M059J (cell line): ENCODE measurements at places on chromosomes 5 and 9.

DNA sequence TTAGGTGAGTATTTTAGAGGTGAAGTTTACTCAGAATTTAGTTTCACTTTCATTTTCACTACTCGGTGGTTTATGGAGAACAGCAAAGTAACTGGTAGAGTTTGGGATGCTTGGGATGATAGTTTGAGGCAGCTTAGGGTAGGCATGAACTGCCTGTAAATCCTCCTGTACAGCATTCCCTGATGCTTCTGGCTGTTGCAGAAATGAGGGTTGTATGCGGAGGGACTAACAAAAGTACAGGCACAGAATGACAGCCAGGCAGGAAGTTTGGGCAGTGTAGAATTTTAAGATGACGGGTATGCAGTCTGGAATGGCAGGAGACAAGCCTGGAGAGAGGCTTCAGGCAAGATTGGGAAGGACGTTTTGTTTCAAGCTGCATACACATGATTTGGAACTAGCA is 48.0 kb upstream of the FAM120AOS start:
- peak; percentile 22 for DNase-seq

DNA sequence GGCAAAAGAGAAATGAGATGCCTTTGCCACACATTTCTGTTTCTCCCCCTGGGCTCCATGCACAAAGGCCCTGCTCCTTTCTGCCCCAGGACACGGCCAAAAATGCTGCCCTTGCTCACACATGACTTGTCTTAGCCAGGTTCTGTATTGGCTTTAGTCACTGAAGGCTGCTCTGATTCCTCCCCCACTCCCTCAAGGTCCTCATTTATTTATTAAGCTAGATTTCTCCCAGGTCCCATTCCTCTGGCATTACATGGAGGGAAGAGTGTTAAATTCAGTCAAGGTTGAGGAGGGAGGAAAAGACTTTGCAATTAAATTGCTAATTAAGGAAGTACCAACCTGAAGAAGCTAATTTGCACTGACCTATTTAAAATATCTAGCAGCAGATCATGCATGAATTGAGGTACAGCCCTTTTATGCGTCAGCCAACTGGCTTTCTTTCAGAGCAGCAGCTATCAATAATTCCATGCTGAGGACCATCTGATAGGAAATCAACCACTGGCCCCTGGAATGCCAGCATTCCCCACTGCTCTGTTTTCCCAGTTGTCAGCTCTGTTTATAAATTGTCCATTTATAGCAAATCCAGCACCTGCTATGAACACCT is 81.2 kb upstream of the MAP3K1 start:
- DNase-seq: no peak

- DNase-seq: peak; percentile 3
These were observed 257.0 kb upstream of the PRR16 start for GRCh38 chr5:120207129-120207528.

DNA sequence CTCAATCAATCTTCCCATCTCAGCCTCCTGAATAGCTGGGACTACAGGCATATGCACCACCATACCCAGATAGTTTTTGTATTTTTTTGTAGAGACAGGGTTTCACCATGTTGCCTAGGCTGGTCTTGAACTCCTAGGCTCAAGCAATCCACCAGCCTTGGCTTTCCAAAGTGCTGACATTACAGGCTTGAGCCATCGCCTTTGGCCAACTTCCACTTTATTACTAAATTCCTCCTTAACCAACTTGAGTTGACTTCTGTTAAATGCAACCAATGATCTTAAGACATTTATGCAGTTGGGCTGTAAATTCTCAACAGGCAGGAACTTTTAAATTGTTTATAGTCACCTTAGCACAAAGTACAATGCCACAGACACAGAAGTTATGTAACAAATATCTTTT is 2.8 kb downstream of the LARS1 start:
- DNase-seq: no peak

DNA sequence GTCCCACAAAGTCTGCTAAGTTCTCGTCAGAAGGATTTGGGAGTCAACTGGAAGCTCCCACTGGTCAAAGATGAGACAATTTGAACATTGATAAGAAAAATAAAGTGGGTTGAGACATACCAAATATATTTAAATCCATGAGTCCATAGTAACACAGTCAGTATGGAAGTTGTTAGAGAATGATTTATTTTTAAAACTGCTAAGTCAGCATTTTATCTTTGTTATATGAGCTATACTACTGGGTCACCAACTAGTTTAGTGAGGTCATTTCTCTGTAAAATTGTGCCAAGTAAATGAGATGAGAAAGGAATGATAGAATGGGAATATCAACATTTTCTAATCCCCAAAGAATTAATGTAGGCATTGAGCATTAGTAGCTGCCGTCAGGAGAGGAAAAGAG is 60.2 kb downstream of the UHRF2 start:
- no peak for DNase-seq

DNA sequence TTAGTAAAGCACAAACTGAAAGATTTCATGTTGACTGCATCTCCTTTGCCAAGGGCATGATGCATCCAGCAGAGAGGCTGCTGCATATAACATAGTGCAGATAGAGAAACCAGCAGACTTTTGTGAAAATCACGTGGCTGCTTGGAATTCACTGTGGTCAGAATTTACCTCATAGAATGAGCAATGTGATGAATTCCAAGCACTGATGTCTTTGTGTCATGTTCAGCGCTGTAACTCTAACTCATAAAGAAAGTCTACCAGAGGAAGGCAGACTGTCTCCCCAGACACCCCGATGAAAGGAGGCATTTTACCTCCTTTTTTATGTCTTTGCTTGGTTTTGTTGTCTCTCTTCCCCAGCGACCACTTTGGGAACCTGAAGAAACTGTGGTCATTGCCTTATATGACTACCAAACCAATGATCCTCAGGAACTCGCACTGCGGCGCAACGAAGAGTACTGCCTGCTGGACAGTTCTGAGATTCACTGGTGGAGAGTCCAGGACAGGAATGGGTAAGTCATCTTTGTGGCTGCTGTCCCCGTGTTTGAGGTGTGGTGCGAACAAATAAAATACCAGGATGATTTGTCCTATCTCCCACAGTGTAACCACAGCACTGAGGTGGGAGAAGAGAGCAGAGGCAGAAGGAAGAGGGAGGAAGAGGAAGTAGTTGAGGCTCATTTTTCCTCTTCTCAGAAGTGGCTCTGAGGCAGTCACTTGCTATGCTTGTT is 42.0 kb downstream of the ITK start:
- DNase-seq: peak; percentile 51

DNA sequence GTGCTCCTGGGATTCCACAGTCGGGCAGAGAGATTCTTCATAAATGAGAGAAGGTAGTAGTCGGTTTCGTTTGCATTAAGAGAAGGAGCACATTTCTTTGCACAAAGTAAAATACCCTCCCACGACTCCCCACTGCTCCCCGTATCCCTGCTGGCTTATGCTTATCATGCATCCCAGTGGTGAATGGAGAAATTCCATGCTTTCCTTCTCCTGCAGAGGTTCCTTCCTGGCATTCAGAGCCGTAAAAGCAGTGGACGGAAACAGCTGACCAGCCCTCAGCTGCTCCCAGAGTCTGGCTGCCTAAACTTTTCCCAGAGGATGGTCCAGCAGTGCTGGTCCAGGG is 93.1 kb downstream of the C9orf152 start:
- DNase-seq: no peak

DNA sequence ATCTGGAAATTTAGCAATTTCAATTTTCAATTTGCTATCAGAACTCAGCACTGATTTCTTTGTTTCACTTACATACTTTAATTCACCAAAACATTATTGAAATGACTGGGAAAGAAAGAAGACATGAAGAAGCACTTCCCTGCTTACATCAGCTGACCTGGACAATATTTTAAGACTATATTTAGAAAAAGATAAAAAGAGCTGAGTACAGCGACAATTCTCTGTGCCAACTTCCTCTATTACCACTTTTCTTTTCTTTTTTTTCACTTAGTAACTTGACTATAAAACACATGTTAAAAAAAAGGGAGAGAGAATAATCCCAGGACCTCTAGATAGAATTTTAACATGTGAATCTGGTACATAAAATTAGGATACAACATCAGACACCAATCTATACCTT is 35.6 kb downstream of the MEF2C start:
- no peak for DNase-seq

DNA sequence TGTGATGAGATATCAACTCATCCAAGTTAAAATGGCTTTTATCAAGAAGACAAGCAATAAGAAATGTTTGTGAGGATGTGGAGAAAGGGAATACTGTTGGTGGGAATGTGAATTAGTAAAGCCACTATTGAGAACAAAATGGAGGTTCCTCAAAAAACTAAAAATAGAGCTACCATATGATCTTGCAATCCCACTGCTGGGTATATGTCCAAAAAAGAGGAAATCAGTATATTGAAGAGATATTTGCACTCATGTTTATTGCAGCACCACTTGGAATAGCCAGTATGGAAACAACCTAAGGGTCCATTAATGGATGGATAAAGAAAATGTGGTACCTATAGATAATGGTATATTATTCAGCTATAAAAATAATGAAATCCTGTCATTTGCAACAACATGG is 25.1 kb downstream of the PPIP5K2 start:
- DNase-seq: no peak

GRCh38 chr5:137822984-137823383 is 44.7 kb upstream of the MYOT start:
- DNase-seq: no peak

DNA sequence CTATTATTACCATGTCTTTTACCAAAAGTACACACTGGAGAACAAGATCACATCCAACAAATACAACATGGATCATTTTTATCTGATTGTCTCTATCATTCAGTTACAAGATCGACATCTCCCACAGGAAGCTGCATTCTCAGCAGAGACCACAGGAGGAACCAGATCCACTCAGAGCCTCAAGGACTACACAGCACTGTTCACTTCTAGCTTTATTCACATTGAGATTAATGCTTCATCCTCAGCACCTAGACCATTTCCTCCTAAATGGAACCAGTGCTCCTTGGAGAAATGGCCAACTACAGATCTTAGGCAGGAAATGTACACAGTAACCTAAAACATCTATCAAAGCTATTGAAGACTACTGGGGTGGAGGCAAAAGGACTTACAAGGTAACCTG is 13.3 kb upstream of the C5orf15 start:
- no peak for DNase-seq

- DNase-seq: peak; percentile 16
These were observed 189.1 kb downstream of the ADGRV1 start for GRCh38 chr5:90747693-90748092.

DNA sequence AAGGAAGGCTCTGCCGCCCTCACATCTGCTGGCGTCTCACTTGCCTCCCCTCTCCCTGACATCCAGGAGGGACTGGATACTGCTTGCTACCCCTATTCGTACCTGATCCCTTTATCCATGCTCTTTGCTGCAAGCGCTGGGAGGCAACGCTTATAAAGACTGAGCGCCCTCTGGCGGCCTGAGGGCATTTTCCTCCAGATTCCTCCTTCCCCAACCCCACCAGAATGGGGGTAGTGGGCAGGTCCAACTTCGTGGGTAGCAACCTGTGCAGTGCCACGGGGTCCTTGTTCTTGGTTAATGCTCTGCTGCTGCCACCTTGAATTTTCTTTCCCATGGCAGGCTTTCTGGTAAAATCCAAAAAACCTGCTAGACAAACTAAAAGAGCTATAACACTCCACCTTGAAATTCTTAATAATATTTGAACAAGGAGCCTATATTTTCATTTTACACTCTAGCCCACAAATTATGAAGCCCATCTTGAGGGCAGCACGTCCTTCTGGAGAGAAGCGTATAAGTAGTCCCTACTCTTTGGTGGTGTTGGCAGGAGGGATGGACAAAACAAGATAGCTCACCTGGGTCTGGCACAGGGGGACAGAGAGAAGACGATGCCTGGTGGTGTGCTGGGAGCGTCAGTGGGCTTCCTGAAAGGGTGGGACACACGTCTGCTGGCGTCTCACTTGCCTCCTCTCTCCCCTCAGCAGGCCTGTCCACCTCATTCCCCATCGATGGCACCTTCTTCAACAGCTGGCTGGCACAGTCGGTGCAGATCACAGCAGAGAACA is 52.5 kb downstream of the JADE2 start:
- peak; percentile 78 for DNase-seq

DNA sequence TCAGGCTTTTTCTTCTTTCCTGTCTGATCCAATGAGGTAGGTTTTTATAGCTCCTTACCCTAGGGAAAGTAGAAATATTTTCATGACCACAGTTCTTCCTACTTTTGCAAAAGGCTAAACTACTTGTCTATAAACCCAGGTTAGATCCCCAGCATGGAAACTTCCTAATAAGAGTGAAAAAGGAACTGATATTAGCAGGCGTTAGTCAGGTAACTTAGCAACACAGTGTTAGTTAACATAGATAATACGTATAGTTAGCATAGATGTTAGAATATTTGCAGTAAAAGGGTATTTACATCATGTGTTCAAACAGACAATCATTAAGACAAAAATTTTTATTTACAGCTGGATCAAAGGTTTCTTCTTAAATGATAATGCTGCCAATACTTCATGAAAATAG is 162.9 kb upstream of the DAB2 start:
- no peak for DNase-seq

DNA sequence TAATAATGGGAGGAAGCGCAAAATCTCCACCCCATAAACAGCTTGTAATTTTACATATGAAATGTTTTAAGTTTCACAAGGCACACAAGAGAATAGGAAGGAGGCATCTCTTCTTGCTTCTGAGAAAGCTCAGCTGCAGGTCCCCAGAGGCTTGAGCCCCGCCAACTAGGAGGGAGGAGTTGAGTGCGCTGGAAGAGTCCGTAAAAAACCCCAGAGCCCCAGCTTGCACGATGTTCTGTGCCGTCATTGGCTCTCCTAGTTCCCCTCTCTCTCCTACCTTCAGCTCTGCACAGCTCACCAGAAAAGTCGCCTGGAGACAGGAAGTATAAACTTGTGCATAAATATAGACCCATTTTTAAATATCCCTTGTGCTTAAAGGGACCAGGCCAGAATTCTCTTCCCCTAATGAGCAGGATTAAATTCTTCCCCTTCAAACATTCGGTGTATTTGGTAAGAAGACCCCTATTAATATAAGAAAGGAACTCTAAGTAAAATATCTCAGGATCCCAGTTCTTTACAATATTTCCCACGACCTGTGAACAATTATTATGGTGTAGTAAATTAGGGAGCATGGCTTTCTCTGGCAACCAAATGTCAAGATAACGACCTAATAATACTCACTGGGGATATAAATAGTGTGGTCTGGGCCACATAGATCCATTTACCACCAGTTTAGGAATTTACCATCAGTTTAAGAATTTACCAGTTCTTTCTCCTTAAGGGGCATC is 13.7 kb downstream of the GLRX start:
- no peak for DNase-seq

DNA sequence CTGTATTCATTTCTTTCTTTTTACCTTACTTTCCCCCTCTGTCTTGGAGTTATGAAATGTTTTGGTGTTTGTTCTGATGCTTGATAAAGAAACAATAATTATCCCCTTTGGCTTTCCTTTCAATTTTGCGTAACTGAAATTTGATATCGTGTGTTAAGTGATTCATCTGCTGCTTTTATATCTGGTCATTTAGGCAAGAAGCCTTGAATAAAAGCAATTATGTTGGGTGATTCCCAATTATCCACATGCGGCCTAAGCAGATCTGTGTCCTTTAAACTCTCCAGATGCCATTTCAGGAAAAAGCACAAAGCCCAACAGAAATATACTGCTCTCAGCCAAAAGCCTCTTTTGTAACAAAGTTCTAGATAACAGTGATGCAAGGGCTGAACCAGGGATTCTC is 92.8 kb downstream of the TAF11L14 start:
- DNase-seq: no peak
